ENCODE measurements at places on chromosomes 1 and 21.

- DNase-seq, result no peak
Measured at GRCh38 chr1:235885655-235886262, 19.1 kb upstream of the LYST start.

- no peak for DNase-seq
Measured at GRCh38 chr1:207344221-207344620, 22.7 kb downstream of the CD55 start.

- no peak for DNase-seq
Measured at GRCh38 chr21:31136891-31137290, 98.6 kb upstream of the KRTAP19-8 start.

GRCh38 chr1:8082945-8083344 lies 56.8 kb upstream of the ERRFI1 start:
- DNase-seq, result no peak

DNA sequence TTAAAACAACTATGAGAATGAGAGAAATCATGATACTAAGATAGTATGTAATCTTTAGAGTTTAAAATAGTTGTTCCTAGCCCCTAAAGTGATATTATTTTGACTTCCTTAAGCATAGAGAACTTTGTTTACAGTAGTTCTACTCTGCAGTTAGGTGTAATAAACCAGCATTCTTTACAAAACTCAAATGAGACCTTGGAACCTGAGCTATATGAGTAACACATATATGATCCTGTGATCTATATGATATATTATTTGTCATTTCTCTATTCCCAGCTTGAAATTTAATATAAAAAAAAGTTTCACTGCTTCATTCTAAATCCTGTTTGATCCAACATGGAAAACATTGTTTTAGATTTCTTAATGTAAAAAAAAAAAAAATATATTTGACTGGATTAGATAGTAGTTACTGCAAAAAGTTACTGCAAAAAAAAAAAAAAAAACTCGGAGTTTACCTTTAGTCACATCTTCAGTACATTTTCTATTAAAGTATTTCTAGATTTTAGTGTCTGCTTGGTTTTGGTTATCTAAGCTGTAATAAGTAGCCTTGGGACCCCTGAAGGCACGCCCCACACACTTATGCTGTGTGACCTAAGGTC lies 463.8 kb downstream of the USP25 start:
- DNase-seq, result no peak
